ENCODE measurements at places on chromosomes 6 and 20.
A peak's percentile ranks its signal among the peaks of the same experiment; 100 is the strongest.

DNA sequence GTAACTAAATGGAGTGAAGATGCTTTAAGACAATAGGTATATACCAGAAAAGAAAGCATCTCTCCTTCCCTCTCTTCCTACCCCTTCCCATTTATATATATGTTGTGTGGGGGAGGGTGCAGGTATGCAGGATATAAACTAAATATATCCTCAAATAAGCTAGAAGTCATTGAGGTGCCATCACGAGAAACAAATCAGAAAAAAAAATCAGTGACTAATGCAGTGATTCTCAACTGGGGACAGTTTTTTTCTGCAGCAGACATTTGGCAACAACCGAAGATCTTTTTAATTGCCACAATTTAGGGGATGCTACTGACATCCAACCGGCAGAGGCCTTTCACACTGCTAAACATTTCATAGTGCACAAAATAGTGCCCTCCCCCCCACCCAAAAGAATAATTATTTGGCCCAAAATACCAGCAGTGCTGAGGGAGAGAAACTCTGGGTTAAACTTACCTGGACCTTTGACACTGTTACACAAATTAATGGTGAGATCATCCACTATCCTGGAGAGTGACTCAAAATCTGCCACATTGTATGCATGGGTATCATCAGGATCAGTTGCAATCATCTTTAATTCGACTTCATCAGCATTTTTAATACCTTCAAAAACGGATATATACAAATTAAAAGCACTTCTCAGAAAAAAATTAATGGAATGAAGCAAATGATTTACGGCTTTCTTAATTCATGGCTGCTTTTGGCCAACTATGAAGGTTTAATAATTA is 55.0 kb downstream of the COL12A1 start:
- no peak for DNase-seq

GRCh38 chr20:35773154-35773751 is 1.4 kb downstream of the PHF20 start:
- peak; percentile 22 for DNase-seq

GRCh38 chr20:63529861-63530787 is 7.1 kb downstream of the PTK6 start:
- DNase-seq: no peak

- DNase-seq: no peak
These were observed 46.9 kb downstream of the LAMA2 start for GRCh38 chr6:128929869-128930268.

GRCh38 chr6:35733633-35734032 is 3.2 kb upstream of the ARMC12 start:
- DNase-seq: no peak
